ENCODE measurements at places on chromosomes 13 and 19.
A peak's percentile ranks its signal among the peaks of the same experiment; 100 is the strongest.

GRCh38 chr13:109383683-109384082, 402.7 kb downstream of the IRS2 start:
- DNase-seq, result no peak

DNA sequence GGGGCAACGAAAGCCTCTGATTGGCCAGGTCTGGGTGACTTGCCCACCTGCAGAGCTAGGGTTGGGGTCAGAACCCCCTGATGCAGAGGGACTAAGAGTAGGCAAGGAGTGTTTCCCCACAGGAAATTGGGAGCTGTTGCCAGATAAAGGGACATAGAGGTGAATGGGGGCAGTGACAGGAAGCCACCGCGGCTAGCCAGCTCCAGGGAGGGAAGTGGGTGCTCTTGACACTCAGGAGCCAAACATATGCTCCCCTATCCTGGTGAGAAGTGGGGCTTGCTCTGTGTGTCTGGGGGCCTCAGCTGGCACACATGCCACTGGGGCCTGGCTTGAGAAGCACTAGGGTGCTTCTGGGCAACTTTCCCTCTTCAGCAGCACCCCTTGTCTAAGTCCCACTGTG, 26.0 kb downstream of the WDR88 start:
- no peak for DNase-seq

DNA sequence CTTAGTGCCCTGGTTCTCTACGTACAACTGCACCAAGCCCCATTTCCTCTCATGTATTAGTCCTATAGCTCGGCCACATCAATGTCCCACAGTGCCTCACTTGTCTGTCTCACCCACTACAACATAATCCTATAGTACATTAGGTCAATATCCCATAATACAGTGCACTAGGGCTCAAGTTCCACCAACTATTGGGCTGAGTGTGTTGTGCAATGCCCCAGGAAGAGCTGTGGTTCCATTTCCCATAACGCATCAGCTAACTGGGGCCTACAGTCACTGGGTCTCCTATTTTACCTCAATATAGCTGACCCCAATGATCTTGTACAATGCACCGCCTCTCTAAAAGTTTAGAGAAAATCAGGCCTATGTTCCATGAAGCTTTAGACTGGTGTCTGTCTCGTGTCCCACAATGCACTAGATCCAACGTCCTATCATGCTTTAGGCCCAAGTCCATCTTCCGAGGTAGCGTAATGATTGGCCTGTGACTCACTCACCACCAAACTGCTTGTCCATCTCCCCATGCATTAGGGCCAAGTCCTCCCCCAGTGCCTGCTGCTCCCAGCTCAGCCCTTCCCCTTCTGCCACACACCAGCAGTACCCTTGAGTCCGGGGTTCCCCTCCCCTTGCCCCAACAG, 21.8 kb downstream of the TSKS start:
- DNase-seq, result no peak

DNA sequence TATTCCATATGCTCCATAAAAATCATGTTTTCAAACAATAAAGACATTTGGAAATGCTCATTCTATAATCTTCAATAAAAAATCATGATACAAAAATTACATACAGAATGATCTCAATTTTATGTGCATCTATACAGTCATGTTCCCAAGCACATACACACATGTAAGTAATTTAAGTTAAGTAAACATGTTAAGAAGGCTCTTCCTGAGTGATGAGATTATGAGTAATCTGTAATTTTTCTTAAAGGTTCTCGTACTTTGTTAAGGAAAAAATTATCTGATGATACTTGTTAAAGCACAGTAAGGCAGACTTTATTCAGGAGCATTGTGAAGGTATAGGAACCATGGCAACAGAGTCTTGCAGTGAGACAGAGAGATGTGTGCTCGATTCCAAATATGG, 30.0 kb upstream of the DLEU7 start:
- DNase-seq, result no peak

DNA sequence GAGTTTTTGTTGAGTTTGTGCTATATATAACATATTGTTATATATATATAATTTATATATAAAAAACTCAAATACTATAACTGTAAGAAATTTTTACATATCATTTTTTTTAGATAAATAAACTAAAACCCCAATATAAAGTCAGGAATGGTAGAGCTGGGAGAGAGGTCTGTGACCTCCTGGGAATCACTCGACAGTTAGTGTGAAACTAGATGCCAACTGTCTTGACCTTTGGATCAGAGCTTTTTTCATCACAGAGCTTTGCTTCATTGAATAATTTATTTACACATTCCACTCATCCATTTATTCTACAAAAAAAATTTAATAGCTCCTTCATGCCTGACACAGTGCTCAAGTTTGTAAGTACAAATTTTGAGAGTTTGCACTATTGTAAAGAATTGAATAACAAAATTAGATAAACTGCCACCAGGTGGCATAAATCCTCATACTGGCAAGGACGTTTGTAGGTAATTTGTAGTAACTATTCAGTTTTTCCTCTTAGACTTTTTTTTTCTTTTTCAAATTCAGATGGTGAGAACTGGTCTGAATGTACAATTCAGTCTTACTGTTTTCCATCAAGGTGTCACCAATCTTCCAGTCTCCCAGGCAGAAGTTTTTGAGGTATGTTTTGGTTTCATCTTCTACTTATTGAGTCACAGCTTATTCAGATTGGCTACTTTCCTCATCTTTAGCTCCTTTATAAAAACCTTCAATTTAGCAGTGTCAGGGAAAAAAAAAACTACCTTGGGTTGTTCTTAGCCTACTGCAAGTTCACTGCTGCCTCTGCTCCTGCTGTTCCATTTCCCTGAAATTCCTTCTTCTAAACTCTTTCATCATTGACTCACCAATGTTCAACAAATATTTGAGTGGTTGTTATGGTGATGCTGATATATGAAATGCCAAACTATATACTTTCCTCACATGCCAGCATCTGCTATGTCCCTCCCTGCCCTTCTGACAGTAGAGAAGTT, 28.7 kb downstream of the LACC1 start:
- no peak for DNase-seq

DNA sequence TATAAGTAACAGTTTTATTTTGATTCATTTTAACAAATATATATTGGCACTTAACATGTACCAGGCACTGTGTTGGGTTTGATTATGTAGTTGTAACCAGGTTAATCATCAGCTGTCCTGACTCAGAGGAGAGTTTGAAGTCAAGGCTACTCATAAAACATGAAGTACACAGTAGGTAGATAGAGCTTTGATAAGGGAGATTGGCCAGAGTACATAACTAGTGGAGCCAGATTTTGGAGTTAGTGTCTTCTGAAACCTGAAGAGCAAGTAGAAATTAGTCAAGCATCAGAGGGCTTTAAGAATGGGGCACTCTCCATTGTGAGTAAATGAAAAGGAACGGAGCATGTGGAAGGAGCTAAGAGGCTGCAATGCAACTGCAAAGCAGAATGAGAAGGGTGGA, 333.9 kb downstream of the RFC3 start:
- DNase-seq, result no peak

DNA sequence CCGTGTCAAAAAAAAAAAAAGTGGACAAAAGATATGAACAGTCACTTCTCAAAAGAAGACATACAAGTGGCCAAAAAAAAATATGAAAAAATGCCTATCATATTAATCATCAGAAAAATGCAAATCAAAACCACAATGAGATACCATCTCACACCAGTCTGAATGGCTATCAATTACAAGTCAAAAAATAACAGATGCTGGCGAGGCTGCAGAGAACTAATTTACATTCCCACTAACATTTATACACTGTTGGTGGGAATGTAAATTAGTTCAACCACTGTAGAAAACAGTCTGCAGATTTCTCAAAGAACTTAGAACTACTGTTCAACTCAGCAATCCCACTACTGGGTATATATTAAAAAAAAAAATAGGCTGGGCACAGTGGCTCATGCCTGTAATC, 26.5 kb upstream of the FOXO1 start:
- no peak for DNase-seq

- no peak for DNase-seq
These were observed 66.0 kb upstream of the TNFRSF19 start for GRCh38 chr13:23504180-23504579.

GRCh38 chr19:947090-947706, 21.4 kb downstream of the ARID3A start:
- DNase-seq, result no peak

- no peak for DNase-seq
These were observed 14.6 kb downstream of the GJB2 start for GRCh38 chr13:20178156-20178555.

- no peak for DNase-seq
These were observed 273.4 kb downstream of the GPC6 start for GRCh38 chr13:93499991-93500390.

DNA sequence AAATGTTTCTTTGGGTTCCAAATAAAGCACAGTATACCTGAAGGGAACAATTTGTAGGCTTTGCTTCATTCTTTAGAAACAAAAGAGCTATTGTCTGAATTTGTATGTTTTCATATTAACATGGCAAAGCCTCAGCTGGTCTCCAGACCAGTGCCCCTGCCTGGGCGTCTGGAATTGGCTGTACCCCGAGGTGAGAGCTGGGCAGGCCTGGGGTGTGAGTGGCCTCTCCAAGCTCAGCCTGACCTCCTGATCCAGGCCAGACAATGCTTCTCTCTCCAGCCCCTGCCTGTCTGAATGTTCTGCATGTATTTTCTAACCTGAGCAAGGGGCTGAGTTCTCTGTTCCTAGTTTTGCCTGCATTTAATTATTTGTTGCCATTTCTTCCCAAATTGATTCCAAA, 66.3 kb upstream of the MCF2L start:
- DNase-seq, result no peak

DNA sequence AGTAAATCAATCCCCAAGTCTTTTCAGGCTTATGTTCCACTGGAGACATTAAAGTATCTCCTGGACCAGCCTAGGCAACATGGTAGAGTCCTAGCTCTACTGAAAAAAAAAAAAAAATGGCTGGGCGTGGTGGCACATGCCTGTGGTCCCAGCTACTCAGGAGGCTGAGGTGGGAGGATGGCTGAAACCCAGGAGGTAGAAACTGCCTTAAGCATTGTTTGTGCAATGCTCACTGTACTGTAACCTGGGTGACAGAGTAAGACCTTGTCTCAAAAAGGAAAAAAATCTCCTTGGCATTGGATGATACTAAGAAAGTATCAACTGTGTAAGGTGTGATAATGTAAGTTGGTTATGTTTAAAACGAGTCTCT, 8.8 kb downstream of the KLK8 start:
- DNase-seq, result no peak

GRCh38 chr13:51679616-51680015, 95.4 kb downstream of the WDFY2 start:
- no peak for DNase-seq

- no peak for DNase-seq
These were observed 11.5 kb upstream of the TNFSF9 start for GRCh38 chr19:6519289-6519688.

- DNase-seq, result no peak
These were observed 943.0 kb upstream of the PCDH9 start for GRCh38 chr13:68173111-68173510.

- no peak for DNase-seq
These were observed 502.3 kb downstream of the TBC1D4 start for GRCh38 chr13:74979703-74980102.

DNA sequence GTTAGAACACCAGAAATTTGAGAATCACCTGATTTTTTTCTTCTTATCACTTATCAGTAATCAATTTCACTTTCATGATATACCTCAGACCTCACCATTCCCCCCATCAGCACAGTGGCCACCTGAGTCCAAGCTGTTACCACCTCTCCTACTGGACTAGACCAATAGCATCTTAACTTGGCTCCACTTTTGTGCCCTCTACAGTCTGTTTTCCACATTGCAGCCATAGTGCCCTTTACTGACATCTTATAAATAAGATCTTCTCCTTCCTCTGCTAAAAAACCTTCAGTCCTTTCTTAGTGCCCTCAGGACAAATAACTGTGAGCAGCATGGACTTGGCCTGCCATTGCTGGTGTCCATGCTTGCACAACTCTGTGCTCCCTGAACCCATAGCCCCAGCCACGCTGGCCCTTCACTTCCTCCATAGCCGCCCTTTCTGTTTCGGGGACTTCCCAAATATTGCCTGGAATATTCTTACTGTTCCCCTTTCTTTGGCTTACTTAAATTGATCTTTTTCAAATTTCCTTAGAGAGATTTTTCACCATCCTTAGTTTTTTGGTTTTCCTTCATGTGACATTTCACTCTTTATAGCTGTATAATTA, 380.8 kb downstream of the LMO7 start:
- peak; percentile 2 for DNase-seq

All from activated naive CD8-positive, alpha-beta T cell treated with anti-CD3 and anti-CD28 coated beads for 36 hours (primary cell).